ENCODE measurements at places on chromosomes 6 and 20. TPM values are rescaled to one million over a fixed set of nuclear protein-coding genes. Genes with fewer than 3 reads are reported as not detected.

The BAK1 gene
- 10.1 TPM for total RNA-seq

The DYNLT2 gene
- total RNA-seq, result 6.4 TPM

The SAPCD1 gene
- total RNA-seq, result 3.8 TPM

The GSTA2 gene
- total RNA-seq, result not detected

The SEC23B gene
- 62.3 TPM for total RNA-seq

The COL21A1 gene
- 44.6 TPM for total RNA-seq

The DHX16 gene
- 29.3 TPM for total RNA-seq

The E2F1 gene
- total RNA-seq, result 11.6 TPM

The KCNQ5 gene
- total RNA-seq, result 2.7 TPM

The CDH22 gene
- total RNA-seq, result 0.93 TPM

The RIOK1 gene
- 42.2 TPM for total RNA-seq

The HDGFL1 gene
- total RNA-seq, result not detected

The HLA-DPA1 gene
- 7.6 TPM for total RNA-seq

The FILIP1 gene
- 16.8 TPM for total RNA-seq

The IL17F gene
- not detected for total RNA-seq

The PRRT1 gene
- 1.6 TPM for total RNA-seq

The TINAG gene
- total RNA-seq, result not detected

The EYA2 gene
- total RNA-seq, result 18.0 TPM

The PHACTR1 gene
- total RNA-seq, result 21.8 TPM

The FAM217B gene
- 14.7 TPM for total RNA-seq

The OPRM1 gene
- 1.4 TPM for total RNA-seq

The AK9 gene
- total RNA-seq, result 31.3 TPM

The SUMO4 gene
- total RNA-seq, result 16.1 TPM

The SNX9 gene
- 26.4 TPM for total RNA-seq

The OCSTAMP gene
- total RNA-seq, result not detected

The PTPRK gene
- total RNA-seq, result 107 TPM

The ZC2HC1B gene
- not detected for total RNA-seq

The PPP1R16B gene
- 7.5 TPM for total RNA-seq

The EBF4 gene
- 16.9 TPM for total RNA-seq

The TTK gene
- total RNA-seq, result 11.9 TPM

The CNKSR3 gene
- total RNA-seq, result 12.1 TPM

The CDH4 gene
- 12.0 TPM for total RNA-seq

The FUT9 gene
- 8.0 TPM for total RNA-seq

The SPTLC3 gene
- 14.1 TPM for total RNA-seq
